ENCODE measurements at places on chromosomes 13 and 19.

- DNase-seq = no peak
These were observed 574 bp downstream of the SH3GL1 start for GRCh38 chr19:4399812-4400134.

DNA sequence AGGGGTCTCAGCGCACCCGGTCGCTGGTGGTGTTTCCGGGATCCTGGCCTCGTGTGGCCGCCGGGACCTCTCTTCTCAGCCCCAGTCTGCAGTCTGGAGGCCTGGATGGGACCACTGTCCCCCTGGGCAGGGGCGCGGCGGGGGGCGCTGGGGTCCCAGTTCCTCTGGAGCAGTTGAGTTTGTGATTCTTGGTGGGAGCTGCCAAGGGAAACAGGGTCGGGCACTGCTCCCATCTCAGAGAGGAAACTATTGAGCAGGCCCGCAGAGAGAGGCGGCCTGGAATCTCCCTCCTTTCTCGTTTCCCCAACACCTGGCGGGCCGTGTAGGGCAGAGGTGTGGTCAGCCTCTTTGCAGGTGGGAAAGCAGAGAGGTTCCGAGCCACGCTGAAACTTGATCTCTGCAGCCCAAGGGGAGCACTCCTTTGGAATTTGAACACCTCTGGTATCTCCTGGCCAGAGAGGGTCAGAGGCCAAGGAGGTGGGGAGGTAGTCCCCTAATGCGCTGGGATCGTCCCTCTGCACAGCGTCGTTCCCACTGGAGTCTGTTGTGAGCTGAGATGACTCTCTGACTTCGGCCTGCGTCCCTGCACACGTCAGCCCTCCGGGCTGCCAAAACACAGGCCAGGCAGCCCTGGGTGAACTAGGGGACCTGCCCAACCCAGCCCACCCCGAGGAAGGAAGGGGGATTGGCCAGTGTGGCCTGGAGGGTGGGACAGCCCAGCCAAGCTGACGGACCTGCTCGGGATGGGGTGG lies 741 bp downstream of the PLEKHF1 start:
- DNase-seq = no peak

DNA sequence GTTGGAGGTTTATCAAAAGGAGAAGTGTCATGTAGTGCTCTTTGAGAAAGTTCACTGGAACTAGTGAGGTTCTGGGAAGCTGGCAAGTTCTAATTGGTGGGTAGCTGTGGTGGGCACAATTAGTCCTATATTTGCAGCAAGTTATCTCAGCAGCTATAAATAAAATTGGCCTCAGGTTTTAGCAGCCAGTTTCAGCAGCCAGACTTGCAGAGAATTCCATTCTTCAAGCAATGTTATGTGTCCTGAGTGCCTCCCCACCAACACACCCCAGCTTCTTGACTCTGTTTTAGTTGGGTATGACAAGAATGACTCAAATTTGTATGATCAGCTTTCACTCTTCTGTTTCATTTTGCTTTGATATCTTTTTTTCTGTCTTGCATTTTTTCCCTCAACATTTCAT lies 4.7 kb downstream of the IFT88 start:
- DNase-seq = no peak

GRCh38 chr13:49110913-49111170 lies 109.3 kb upstream of the MLNR start:
- no peak for DNase-seq

GRCh38 chr13:90405301-90405700 lies 942.2 kb upstream of the MIR17HG start:
- no peak for DNase-seq

- no peak for DNase-seq
These were observed at the start of gene SPACA7 for GRCh38 chr13:112376050-112376681. Gene SPACA7, plus strand, starts transcription at chr13:112376355. Its CDS starts 31 bp downstream, at chr13:112376386.

DNA sequence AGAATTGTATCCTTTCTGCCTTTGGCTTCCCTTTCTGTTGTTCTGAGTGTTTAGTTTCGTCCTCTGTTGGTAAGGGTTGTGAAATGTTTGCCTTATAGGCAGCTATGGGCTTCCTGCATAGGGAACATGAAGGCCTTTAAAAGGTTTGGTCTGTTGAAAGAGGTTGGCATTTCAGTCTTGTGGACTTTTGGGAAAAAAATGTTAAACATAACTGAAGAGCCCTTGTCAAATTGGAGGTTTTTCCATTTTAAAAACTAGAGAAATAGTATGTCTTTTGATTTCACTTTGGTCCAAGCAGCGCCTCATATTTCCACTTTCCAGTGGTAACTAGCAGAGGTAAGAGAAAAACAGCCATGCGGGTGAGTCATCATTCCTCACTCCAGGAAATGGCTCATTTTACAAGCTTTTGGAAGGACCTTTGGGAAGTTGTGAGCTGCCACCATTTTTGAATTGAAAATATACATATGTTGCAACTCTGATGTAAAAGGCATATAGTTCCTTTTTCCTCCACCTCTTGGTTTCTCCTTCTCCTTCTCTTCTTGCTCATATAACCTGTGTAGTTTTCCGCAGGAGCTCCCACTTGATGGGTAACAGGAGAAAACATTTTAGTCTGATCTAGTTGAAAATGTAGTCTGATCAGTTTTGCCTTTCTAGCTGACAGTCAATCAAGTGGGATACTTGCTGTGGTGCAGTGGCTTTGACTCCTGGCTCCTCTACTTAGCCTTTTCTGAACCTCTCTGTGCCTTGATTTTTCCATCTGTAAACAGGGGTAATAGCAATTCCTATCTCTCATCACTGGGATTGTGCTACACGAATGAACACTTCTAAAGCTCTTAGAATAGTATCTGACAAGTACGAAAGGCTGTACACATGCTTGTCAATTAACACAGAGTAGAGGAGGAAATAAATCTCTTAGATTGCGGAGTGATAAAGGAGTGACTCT lies 23.0 kb downstream of the GPC6 start:
- no peak for DNase-seq

GRCh38 chr19:55536951-55537740 lies at the start of gene SBK2:
Gene SBK2, minus strand, starts transcription at chr19:55537133. Its CDS starts 839 bp downstream, at chr19:55536294.
- DNase-seq = no peak

DNA sequence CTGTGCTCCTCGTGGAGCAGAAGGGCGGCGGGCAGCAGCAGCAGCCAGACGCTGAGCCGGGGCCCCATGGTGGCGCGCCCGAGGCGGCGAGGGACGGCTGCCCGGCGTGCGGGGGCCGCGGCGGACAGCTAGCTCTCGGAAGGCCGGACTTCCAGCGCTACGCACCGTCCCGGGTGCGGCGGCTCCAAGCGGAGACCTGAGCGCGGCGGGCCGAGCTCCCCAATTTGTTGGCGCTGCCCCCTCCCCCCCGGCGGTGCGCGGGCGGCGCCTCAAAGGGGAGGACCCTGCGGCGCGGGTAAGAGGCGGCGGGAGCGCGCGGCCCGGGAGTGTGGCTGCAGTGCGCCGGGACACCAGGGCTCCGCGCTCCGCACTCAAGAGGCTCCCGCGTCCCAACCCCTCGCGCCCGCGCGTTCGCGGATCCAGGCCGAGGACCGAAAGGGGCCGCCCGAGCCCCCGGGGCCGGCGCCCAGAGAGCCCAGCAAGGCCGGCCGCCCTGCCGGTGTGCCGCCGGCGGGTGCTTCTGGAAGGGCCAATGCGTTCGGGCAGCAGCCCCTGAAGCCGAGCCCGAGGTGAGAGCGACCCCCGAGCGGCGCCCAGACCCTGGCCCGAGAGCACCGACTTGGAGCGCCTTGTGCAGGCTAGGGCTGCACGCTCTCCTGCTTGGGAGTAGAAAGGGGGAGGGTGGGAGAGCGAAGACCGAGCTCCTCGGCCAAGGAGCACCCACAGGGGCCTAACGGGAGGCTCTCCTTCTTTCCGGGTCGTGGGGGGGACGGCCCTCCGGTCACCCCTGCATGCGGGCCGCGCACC lies at the start of the genes COL4A1 and COL4A2:
COL4A1 (minus strand) TSS at position 198 of the 807 bp plus-strand sequence; CDS start at position 68, 130 bp downstream.
COL4A2 (plus strand) TSS at position 325 of the 807 bp plus-strand sequence. CDS start 620 bp downstream, outside the sequence.
- no peak for DNase-seq

DNA sequence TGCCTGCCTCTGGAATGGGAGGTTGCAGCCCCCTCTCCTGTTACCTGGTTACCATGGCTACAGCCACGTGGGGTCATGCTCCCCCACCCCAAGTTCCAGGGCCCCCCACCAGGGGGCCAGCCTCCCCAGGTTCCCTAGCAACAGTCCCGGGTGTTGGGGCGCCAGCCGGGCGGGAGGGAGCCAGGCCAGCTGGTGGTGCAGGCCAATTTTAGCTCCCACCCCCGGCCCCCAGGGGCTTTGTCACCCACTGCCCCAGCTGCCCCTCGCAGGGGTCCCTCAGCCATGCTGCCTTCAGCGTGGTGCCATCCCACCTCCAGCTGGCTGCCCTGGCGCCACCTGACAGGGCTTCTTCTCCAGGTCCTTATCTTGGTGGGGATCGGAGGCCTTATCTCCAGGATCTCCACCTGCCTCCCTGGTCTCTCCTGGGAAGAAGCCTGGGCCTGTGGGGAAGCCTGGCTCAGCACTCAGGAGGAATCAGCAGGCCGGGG lies 3.0 kb downstream of the MARK4 start:
- DNase-seq = no peak

GRCh38 chr13:113607889-113608635 lies 23.5 kb downstream of the TFDP1 start:
- no peak for DNase-seq

GRCh38 chr19:48230555-48231129 lies 25.1 kb downstream of the CARD8 start:
- DNase-seq = no peak

- no peak for DNase-seq
These were observed 10.1 kb downstream of the TTYH1 start for GRCh38 chr19:54425382-54425723.

DNA sequence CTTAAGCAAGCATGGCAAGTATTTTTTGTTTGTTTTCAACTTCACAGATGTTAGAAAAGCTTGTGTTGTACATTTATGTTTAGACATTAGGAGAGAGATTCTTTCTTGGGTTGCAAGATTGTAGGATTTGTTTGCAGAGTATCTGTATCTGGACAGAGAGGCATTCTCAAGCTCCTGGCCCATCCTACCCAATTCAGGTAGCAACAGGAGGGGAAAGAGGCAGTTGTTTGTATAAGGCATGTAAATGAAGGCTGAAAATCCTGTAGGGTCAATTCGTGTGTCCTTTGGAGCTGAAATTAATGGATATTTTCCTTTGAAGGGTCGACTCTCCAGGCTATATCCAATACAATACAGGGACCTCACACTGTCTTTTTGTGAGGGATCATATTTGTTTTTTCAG lies 147.3 kb downstream of the KCNRG start:
- no peak for DNase-seq

- no peak for DNase-seq
These were observed 1.7 kb upstream of the UCHL3 start for GRCh38 chr13:75547917-75548316.

DNA sequence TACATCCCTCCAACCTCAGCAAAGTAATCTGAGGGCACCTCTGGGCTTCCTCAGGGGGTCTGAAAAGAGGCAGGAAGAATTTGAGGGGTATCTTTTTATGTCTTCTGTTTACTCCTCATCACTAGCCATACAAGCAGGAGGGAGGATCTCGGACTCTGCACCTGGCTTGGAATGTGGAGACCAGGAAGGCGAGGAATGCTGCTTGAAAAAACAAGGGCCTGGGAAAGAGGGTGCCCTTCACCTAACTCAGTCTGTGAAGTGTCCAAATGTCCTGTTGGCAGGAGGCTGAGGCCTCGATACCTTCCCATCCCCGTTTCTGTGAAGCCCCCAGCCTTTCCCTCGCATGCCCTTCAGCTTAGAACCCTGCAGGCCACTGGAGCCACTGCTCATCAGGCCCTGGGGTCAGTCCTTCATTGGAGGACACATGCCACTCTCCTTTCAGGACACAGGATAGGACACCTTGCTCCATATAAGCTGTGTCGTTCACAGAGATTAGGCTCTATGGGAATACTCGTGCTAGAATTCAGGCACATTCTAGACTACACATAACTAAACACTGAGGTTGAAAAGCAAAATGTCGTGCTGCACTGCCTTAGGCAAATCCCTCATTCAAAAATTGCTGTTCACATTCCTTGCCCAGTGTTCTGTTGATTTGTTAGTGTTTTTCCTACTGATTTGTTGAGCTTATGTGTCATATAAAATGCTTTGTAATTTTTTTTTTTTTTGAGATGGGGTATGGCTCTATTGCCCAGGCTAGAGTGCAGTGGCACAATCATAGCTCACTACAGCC lies 49.7 kb downstream of the ESD start:
- DNase-seq = no peak

- no peak for DNase-seq
These were observed 169.1 kb upstream of the SOX1 start for GRCh38 chr13:111897846-111898215.

DNA sequence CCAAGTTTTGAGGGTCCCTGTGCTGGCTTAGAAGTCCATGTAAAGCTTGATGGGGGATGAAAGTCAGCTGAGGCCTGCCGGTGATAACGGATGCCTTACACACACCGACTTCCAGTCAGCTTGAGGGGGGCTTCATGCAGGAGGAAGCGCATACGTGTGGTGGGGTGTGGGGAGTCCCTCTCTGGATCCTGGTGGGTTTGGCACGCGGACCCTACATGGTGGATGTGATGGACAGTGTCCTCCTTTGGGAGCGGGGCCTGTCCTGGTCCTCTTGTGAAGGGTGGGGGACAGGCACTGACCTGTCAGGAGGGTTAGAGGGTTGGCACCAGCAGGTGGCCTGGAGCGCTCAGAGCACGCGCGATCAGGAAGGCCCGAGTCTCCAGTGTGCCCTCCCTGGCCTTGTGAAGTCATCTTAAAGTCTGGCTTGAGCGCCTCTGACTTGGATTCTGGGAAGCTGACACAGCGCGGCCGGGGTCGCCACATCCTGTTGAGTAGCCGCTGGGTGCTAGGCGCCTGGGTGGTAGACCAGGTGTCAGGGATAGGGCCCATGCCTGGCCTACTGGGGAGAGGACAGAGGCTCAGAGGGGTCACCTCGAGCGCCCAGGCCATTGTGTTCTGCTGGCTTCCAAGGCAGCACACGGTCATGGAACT lies 2.9 kb downstream of the DAZAP1 start:
- no peak for DNase-seq

GRCh38 chr13:97000295-97000925 lies 6.1 kb upstream of the OXGR1 start:
- DNase-seq = no peak

GRCh38 chr19:31483226-31483857 lies 134.1 kb upstream of the TSHZ3 start:
- no peak for DNase-seq

DNA sequence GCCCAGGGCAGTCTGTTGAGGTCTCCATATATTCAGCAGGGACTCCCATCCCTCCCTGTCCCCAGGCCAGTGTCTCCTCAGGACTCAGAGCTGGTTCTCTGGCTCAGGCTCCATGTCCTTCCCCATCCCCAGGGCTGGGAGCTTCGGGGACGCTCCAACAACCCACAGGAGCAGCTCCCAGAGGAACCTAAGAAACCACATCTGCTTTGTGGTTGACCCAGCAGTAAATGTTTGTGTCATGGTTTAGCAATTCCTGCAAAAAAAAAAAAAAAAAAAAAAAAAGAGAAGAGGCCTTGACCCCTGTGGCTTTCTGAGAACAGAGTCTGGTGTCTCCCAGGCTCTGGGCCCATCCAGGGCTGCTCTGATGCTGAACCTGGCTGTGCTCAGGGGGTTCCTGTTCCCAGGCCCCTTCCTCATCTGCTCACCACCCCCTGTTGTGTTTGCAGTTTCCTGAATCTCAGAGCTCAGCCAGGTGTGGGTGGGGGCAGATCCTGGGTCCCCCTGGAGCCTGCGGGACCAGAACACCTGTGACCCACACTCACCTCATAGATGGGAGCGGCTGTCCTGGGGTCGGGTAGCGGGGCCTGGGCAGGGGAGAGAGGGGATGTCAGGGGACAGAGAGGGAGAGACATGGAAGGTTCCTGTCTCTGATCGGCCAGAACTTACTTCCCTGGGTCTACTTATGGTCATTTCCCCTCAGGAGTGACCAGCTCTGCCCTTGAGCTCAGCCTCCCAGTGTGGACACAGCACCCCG lies 25.2 kb upstream of the CEACAM1 start:
- DNase-seq = peak; percentile 45

GRCh38 chr19:1291761-1292418 lies 6.2 kb downstream of the EFNA2 start:
- DNase-seq = no peak

- DNase-seq = no peak
These were observed 27.1 kb downstream of the SUGP2 start for GRCh38 chr19:19006213-19006612.

- no peak for DNase-seq
These were observed 84.6 kb upstream of the FREM2 start for GRCh38 chr13:38602266-38602665.
